CD8-positive, alpha-beta T cell (primary cell): ENCODE measurements at places on chromosomes 12 and 14. TPM values are rescaled to one million over a fixed set of nuclear protein-coding genes. Genes with fewer than 3 reads are reported as not detected.
A peak's percentile ranks its signal among the peaks of the same experiment; 100 is the strongest.

GRCh38 chr12:7750350-7750749 is 3.2 kb upstream of the CLEC4C start:
- no peak for DNase-seq

The ADAM21 gene
- not detected for total RNA-seq

GRCh38 chr12:116561181-116561821 is 2.1 kb downstream of the MAP1LC3B2 start:
- DNase-seq, result no peak

- no peak for DNase-seq
Observed at GRCh38 chr12:55171445-55171844, 45.2 kb downstream of the OR9K2 start.

DNA sequence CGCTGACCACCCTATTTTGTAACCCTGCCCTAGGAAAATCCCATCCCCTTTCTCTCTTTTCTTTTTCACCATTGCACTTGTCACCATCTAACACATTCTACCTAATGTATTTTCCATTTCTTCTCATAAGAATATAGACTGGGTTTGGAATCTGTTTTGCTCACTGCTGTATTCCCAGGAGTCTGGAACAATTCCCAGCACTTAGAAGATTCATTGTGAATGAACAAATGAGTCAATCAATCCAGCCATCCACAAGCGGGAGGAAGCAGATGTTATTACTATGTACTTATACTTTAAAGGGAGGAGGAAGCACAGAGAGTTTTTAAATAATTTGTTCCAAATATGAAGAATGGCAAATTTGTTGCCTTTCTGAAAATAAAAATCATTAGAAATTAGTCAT is 142.1 kb downstream of the KIF21A start:
- DNase-seq, result no peak

DNA sequence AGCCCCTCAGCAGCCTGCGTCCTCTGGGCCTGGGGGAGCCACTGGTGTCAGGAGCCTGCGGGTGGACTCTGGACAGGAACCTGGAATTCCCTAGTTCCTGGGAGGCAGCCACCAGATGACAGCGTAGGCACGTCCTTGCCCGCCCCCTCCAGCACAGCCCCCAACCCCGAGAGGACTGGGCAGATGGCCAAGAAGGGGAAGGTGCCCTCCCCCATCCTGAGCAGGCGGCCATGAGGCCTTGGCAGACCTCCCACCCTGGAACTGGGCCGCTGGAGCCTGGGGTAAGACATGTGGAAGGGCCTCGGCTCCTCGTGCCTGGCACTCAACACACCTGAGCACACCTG is 60.4 kb upstream of the FBRSL1 start:
- no peak for DNase-seq

DNA sequence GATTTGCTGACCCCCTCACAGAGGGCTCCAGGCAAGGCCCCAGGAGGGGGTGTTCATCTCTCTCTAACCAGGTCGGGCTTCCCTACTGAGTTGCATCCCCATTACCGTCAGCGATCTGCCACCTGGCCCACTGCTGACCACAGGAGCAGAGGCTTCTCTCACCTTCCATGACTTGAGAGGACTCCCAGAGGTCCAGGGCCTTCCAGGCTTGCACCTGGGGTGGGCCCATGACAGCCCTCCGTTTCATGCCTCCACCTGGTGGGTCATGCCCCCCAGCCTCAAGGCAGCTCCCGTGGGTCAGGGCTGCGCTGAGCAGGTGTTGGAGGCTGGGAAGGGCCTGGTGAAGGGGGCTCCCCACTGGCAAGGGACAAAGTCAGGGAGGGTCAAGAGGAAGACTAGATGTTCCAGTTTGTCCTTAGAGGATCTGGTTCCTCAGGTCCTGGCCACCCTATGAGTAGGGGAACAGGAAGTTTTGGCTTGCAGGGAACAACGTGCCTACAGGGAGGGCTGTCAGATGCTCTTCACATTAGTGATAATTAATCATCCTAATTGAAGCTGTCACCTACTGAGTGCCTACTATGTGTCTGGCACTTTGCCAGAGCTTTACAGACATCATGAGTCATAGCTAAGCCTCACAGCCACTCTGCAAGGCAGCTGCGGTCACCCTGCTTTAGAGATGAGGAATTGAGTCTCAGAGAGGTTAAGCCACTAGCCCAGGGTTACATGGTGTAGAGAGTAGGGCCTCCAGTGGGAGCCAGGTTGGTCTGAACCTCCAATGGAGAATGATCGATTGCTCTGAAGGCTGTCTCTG is 13.8 kb downstream of the NFKBIA start:
- peak; percentile 71 for DNase-seq

GRCh38 chr14:64598404-64598803 is 48.6 kb downstream of the PPP1R36 start:
- no peak for DNase-seq

The TMEM116 gene
- total RNA-seq, result 9.4 TPM

The KCNC2 gene
- total RNA-seq, result not detected

The KRT3 gene
- total RNA-seq, result not detected

GRCh38 chr14:51298895-51299294 is 58.8 kb downstream of the TMX1 start:
- no peak for DNase-seq

DNA sequence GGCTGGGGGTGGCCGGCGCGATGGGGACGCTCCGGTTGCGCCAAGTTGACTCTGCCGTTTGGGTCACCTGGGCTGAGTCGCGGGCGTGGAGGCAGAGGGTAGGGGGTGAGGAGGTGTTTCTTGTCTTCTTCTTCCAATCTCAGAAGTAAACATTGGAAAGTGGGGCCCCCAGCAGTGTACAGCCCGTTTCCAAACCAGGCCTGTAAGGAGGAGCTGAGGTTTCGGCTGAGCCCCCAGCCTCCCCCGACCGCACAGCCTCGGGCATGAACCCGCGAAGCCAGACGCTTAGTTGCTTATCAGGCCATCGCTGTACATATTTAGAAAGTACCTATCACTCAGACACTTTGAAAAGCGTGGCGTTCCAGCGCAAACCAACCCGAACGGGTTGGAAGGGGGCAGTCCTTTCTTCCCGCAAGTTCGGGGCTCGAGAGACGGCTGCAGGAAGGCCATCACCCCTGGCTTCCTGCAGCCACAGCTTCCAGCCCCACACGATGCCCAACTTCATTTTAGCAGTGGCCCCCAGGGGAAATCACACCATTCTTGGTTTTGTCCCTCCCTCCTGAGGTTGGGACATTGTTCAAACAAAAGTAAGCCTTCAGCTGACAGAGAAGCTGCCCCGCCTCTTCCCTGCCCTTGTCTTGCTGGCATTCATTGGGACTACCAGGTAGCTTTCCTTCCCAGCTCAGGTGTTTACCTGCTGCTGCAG is 164.1 kb downstream of the ZFP36L1 start:
- DNase-seq, result peak; percentile 15

DNA sequence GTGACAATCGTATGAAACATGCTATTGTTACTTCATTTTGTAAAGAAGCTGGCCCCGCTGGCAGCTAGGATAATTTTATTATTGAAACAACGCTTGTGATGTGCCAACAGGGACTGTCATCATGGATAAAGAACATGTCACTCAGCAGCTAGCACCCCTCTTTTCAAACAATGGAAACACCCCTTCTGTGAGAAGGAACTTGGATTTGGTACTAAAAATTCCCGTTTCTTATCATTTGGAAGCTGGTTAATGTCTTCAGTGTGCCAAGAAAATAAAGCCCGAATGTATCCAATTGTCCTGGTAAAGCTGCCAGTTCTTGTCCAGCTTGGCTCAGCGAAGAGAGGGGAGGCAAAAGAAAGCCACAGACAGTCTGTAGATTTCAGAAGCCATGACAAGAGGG is 186.6 kb downstream of the PHLDA1 start:
- no peak for DNase-seq

DNA sequence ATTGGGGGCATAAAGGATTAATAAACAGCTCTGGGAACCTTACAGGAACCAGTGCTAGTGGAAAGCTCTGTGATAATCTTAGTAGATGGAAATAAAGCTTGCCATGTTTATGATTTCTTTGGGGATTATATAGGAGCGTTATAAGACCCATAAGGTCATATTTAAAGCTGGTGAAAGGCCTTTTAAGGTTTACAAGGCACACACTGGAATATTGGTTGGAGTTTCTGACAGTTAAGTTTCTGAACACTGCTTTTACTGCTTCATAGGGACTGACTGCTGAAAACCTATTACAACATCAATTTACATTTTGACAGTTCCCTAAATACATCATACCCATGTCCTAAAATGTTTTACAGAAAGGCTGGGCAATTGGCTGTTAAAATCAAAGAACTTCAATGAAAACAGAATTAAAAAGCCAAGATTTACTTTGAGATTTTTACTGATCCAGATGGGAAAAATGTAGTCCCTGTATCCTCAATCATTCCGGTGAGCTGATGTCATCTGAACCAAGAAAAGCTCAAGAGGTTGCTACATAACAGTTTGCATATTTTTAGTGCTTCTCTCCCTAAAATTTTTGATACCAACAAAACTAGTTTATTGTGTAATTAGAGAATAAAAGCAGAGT is 153.7 kb upstream of the IGF1 start:
- no peak for DNase-seq

The PYM1 gene
- 10.1 TPM for total RNA-seq

- DNase-seq, result no peak
Observed at GRCh38 chr12:104737113-104737512, 221.0 kb downstream of the SLC41A2 start.

- DNase-seq, result no peak
Observed at GRCh38 chr14:96176275-96176674, 28.4 kb upstream of the BDKRB2 start.

DNA sequence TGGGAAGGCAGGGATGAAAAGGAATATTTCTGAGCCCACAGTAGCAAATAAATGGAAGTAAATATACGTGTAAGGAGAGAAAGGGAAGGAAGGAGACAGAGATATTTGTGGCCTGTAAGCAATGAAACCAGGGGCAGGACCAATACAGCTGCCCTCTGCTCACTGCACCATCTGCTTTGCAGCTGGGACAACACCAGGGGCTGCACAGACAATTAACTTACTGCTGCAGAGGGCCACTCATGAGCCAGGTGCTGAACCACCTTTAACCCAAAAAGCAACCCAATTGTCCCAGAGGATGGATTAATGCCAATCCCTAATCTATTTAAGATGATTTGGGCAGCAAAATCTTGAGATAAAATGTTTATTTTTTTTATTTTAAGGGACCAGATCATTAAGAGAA is 30.6 kb upstream of the TMX1 start:
- DNase-seq, result no peak

DNA sequence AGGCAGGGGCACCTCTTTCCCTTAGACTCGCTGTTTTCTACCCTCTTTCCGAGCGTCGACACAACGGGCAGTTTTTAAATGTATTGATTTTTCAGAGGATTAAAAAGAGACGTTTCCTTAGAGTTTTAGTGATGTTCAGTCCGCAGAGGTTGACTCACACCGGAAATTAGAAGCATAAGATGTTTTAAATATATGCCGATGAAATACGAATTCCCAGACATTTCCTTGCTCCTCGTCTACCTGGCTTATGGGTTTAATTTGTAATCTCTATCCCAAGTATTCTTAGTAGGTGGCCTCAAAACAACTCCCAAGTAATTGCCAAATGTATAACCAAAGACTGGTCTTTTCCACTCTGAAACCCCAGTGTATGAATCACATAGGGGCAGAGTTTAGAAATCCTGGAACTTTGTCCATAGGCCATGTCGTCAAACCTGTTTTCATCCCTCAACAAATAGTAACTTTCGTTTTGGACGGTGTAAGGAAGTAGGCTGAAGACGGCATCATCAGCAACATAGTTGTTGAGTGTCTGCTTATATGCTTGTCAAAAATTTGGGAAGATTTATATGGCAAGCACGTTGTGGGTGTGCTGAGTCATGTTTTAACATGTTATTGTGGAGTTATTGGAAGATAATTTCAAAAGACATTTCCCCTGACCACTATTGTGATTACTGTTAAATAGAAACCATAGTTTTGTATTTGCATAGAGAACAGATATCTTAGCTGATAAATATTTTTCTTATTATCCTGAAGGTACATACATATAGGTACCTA is 824 bp downstream of the TBK1 start:
- no peak for DNase-seq
